ENCODE measurements at places on chromosomes 6 and 20.

- no peak for DNase-seq
Observed at GRCh38 chr6:107730683-107731314, 93.3 kb downstream of the SCML4 start.

- no peak for DNase-seq
Observed at GRCh38 chr20:45467861-45468260, 1.7 kb upstream of the WFDC2 start.

DNA sequence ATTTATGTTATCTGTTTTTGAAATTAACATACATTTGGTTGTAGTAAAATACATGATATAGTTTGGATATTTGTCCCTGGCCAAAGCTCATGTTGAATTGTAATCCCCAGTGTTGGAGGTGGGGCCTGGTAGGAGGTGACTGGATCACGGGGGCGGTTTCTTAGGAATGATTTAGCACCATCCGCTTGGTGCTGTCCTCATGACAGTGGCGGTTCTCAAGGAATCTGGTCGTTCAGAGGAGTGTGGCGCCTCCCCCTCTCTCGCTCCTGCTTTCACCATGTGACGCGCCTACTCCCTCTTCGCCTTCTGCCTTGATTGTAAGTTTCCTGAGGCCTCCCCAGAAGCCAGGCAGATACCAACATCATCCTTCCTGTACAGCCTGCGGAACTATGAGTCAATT, 29.0 kb downstream of the CTCFL start:
- DNase-seq: no peak

DNA sequence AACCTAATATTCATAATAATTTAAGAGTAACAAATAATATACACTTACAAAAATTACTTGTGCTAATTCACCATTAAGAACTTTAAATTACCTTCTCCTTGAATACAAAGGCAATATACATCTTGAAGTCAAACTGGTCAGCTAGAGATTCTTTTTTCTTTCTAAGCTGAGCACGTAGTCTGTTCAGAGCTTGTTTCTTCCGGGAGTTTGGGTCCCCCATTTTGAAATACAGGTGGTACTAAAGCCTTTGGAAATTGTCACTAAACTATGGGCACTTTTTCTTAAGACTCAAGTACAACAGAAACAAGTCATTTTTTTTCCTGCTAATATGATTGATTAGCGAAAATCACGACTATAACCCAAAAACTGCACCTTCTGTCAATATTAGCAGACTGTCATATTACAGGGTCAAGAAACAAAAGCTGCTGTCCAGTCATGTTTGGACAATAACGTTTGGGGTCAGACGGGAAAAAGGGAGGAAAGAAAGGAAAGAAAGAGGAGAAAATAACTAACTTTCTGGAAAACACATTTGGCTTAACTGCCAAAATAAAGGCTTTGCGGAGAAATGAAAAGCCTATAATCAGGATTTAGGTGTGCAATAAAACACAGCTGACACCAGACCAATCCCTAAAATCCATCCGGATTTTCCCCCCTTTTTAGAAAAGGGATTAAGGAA, 367 bp downstream of the C6orf62 start:
- no peak for DNase-seq

Data from stimulated activated CD4-positive, alpha-beta T cell treated with anti-CD3 and anti-CD28 coated beads, TNF-alpha, amount 100 ng/mL, for 1 hour (primary cell).